Body of pancreas (tissue), 4 donors: ENCODE measurements at places on chromosomes 2 and 18.

DNA sequence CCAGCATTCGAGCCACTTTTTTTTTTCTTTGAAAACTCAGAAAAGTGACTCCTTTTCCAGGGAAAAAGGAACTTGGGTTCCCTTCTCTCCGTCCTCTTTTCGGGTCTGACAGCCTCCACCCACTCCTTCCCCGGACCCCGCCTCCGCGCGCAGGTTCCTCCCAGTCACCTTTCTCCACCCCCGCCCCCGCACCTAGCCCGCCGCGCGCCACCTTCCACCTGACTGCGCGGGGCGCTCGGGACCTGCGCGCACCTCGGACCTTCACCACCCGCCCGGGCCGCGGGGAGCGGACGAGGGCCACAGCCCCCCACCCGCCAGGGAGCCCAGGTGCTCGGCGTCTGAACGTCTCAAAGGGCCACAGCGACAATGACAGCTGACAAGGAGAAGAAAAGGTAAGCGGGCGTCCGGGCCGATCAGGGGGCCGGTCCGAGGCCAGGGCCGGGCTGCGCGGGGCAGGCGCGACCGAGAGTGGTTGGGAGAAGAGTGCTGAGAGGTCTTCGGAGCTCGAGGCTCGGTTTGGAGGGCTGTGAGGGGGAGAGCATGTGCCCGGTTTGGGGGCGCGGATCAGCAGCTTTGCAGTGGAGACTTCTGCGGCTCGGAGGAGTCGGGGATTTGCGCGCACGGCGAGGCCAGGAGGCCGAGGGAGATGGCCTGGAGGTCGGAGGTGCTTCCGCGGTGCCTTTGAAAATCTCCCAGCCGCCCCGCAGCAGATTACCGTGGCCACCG lies 502 bp downstream of the EPAS1 start:
- DNase-seq: peak; percentile 90

DNA sequence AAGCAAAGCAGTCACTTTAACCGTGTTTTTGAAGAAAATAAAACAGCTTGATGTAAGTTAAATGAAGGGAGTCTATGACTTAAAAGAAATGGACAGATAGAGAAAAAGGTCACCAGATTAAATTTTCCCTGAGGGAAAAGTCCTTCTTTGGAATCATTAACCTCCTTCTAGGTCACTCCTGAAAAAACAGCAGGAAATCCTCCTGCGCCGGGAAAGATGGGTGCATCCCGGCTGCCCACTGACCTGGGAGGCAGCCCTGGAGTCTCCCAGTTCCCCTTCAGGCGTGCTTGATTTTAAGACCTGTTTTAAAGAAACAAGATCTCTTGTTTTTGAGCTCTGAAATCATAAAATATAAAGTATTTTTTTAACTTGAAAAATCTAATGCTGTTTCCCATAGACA lies 18.4 kb upstream of the ZNF521 start:
- DNase-seq: no peak

- DNase-seq: no peak
Observed at GRCh38 chr2:85524336-85524908, 14.5 kb upstream of the MAT2A start.

DNA sequence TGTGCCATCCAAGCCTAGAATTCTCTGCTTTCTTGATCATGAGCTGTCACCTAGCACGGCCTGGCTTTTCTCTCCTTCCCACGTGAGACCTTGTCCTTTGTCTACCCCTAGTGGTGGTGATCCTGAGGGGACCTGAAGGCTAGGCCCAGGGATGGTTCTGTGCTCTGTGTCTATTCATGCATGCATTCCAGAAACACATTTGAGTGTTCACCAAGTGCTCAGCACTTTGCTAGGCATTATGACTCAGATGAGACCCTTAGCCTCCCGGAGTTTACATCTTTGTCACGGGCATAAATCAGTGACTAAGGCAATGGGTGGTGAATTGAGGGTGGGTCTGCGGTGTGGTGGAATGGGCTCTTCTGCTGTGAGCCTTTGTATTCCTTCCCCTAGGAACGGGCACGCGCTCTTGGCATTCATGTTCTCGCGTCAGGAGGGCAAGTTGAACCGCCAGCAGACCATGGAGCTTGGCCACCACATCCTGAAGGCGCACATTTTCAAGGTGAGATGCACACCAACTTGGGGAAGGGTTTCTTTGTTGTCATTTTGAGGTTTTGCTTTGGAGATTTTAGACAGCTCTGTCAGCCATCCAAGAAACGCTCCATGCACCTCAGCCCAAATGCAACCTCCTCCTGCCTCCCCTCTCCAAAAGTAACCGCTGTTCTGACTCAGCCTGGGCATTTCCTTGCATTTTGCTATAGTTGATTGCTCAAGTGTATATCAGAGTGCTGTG lies 100.9 kb downstream of the WDSUB1 start:
- DNase-seq: no peak

GRCh38 chr18:25275412-25276001 lies 76.5 kb downstream of the ZNF521 start:
- no peak for DNase-seq

DNA sequence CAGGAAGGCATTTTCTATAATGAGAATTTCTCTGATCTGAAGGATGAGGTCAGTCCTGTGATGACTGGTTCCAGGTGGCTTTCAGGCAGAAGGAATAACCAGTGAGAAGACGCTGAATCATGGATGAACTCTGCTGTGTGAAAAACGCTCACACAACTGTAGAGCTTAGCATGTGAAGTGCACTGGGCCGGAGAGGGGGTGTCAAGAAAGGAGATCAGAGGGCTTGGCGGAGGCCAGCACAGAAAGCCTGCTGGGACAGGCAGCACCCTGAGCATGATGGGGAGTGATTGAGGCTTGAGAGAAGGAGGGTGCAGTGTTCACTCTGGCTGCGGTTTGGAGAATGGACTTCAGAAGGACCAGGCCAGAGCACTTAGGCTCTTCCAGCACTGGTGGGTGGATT lies 236.5 kb downstream of the TPGS2 start:
- DNase-seq: no peak

DNA sequence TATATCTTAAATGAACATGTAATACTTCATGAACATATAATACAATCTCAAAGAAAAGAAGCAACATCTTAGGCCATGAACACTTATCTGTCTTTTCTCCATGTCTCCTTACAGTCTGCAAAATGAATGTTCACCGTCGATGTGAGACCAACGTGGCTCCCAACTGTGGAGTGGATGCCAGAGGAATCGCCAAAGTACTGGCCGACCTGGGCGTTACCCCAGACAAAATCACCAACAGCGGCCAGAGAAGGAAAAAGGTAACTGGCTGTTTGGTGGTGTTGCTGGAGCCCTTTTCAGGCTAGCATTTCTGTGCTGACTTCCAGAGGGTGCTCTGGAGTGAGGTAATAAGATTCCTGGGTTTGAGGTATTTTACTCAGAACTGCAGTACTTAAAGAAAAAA lies 295.9 kb upstream of the EPAS1 start:
- DNase-seq: no peak

GRCh38 chr2:212480447-212480846 lies 58.2 kb downstream of the ERBB4 start:
- no peak for DNase-seq

DNA sequence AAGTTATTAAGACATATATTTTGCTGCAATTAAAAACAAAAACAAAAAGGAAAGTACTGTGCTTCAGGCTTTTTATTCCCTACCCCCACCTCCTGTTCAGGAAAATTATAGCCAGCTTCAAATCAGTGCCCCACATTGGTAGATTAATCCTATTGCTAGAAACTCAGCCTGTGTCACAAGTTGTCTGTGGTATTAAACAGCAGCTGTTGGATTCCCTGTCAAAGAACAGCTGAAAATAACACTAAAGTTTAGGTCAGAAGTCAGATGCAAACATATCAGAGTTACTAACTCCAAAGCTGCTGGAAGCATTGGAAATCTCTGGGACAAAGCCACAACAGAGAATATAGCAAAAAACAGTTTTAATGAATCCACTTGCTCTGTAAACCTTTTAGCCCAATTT lies 818 bp upstream of the CCDC141 start:
- no peak for DNase-seq

DNA sequence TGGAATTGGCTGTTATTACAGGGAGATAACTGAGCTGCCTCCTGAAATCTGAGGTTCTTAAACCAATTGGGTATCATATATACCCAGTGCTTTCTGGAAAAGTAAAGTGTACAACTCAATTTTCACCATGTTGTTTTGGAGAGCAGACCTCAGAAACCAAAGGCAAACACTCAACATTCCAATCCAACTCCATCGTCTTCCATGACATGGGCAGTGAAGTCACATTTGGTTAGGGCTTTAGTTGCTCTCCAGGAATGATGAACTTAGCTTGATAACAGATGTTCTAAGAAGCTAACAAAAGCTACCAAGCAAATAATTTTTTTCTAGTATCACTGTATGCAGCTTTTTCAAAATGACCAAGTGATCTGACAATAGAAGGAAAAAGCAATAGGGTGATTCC lies 107.0 kb upstream of the SLC35G4 start:
- no peak for DNase-seq

DNA sequence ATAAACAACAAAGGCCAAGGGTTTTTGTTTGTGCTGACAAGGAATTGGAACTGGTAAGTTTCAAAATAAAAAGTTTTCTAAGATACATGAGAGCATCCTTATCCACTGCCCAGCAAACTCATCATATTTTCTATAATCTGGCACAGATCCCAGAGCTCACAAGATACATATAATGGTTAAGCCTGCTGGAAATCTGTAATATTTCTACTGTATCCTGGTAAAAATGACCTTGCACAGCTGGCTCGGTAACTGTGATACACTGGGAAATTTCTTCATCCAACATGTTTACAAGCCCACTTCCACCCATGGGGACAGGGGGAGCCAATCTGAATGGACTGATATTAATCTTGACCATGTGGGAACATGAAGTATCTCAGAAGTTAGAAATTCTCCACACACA lies 425.4 kb upstream of the MMADHC start:
- no peak for DNase-seq

- DNase-seq: no peak
Observed at GRCh38 chr2:230814616-230815015, 50.1 kb upstream of the ITM2C start.

DNA sequence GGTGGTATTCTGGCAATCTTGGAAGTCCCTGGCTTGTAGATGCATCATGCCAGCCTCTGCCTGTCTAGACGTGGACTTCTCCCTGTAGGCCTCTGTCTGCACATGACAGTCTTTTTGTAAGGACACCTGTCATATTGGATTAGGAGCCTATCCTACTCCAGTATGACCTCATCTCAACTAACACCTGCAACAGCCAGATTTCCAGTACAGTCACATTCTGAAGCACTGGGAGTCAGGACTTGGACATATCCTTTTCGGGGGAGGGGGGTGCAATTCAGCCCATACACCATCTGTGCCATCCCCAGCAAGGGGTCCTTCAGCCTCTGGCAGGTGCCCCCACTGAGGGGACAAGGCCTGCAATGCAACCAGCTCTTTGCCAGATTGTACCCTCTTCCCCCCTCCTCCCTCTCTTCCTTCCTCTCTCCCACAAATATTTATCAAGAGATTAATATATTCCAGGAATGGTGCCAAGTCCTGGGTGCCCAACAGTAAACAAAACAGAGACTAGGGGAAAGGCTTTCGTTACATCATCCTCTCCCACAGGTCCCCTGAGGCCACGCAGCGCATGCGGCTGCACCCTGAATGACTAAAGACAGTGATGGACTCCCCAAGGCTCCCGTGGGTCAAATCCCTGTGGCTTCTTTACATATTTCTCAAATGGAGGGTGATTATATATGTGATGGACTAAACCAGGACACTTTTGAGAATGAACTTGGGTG lies 20.5 kb upstream of the MYCN start:
- DNase-seq: no peak

GRCh38 chr2:206556357-206556949 lies 85.8 kb upstream of the FAM237A start:
- DNase-seq: no peak

DNA sequence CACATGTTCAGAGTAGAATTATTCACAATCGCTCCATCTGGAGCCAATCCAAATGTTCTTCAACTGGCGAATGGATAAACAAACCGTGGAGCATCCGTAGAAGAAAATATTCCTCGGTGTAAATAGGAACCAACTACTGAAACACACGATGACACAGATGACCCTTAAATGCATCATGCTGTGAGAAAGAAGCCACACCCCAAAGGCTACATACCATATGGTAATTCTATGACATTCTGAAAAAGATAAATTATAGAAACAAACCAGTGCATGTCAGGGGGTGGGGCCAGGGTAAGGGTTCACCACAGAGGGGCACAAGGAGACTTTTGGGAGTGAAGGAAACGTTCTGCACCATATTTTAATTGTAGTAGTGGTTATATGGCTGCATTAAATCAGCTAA lies 312.2 kb upstream of the SMIM21 start:
- DNase-seq: no peak

DNA sequence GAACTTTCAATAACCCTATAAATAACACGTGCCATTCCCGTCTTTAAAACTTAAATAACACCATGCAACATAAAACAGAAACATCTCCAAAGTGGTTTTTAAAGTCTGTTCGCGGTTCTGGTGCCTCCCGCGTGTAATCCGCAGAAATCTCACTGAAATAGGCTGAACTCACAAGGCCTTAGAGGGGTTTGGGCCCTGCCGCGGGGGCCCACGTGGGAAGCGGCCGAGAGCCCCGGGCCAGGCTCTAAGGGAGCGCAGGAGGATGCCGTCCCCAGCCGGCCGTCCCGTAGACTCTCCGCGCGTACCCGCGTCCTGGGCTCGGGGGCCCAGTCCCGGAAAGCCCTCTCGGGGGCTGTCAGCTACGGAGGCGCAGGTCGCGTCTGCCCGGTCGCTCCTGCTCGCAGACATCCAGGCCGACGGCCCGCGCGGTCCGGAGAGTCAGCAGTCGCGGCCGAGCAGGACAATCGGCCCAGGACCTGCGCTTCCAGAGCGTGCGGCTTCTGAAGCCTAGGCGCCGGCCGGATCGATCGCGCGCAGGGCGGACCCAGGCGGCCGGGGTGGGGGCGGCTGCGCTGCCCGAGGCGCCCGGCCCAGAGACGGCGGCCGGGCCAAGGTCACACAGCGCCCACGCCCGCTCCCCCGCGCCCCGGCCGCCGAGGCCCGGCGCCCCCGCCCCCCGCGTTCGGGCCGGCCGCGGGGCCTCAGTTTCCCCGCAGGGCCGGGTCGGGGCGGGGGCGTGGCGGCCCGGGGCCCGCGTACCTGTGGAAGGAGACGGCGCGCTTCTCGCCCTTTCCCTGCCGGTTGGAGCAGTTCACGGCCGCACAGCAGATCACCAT lies 558 bp downstream of the THAP4 start:
- DNase-seq: peak; percentile 64

GRCh38 chr2:127085317-127085681 lies 21.7 kb downstream of the BIN1 start:
- DNase-seq: no peak

- DNase-seq: peak; percentile 46
Observed at GRCh38 chr2:168191955-168192785, 55.2 kb downstream of the STK39 start.
